Stimulated activated CD4-positive, alpha-beta T cell treated with anti-CD3 and anti-CD28 coated beads, Interleukin-1b, Interleukin-23, amount 100 ng/mL, for 1 hour (primary cell): ENCODE measurements at places on chromosomes 3 and 15.

DNA sequence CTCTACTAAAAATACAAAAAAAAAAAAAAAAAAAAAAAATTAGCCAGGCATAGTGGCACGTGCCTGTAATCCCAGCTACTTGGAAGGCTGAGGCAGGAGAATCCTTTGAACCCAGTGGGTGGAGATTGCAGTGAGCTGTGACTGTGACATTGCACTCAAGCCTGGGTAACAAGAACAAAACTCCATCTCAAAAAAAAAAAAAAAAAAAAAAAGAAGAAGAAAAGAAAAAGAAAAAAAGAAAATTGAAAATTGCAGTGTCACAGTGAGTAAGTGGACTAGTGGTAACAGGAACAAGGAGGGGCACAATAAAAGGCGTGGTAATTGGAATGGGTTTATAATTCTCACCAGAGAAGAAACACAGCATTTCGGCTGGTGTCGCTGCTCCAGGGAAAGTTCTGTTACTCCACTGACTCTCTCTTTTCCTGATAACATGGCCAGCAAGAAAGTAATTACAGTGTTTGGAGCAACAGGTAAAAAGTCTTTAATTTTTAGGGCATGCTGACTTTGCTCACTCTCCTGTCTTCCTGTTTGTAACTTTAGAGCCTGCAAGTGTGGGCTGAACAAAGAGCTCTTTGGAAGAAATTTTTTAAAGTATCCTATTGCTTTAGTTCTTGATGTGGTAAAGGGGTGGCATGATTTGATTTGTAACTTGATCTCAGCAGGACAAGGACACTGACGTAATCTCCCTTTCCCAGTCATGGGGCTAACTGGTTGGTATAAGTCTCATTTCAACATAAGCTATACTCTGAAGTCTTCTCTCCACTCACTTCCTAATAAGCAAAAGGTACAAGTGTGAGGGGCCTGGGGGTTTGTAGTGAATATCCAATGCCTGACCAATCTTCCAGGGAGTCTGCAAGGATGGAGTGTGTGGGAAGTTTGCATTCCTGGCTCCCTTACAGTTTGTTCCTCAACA is 22.1 kb upstream of the TRA2B start:
- no peak for DNase-seq

- DNase-seq = no peak
These were observed 265.3 kb upstream of the IL12A start for GRCh38 chr3:159723295-159723694.

DNA sequence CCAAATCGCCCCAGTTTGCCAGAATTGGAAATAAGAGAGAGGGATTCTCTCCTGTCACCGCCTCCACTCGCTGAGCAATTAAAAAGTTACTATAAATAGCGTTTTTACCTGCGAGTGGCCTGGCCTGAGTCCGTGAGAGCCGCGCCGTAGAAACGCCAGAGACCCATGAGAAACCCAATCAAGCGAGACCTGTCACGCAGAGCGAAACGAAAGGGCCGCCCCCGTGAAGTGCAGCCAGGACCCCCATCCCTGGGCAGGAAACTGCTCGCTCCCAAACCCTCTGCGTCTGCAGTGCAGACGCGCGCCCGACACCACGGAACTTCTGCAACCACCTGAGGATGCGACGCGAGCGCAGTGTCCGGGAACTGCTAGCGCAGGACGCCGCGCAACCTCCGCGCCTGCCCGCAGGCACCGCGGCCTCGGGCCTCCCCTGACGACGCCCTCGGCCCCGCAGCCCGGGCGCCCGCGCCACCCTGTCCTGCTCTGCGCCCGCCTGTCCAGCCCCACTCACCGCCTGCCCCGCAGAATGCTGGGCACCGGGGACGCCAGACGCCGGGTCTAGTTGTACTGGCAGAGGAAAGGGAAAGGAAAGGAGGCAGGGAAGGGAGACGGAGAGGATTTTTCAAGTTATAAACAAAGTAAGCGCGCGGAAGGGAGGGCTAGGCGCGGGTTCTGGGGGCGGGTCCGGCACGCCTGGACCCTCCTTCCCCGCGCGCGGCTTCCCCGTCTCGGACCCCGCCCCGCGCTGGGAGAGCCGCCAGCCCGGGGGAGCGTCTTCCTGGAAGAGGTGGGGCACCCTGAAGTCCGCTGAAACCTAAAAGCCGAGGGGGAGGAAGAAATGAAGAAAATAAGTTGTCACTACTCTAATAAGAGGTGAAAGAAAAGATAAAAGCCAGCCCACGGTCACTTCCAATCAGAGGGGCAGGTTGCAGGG is at the start of gene PLSCR4:
TSS of gene PLSCR4 (minus strand) at position 657 of the 934 bp plus-strand sequence. CDS start 29,034 bp downstream, outside the sequence.
- no peak for DNase-seq

GRCh38 chr3:126936853-126937425 is 46.0 kb upstream of the PLXNA1 start:
- no peak for DNase-seq

- DNase-seq = peak; percentile 46
These were observed 61.5 kb downstream of the IQSEC1 start for GRCh38 chr3:13011573-13012220.

GRCh38 chr3:7574435-7574834 is 713.5 kb downstream of the GRM7 start:
- no peak for DNase-seq
